HepG2 (cell line): ENCODE measurements at places on chromosomes 4 and X.

DNA sequence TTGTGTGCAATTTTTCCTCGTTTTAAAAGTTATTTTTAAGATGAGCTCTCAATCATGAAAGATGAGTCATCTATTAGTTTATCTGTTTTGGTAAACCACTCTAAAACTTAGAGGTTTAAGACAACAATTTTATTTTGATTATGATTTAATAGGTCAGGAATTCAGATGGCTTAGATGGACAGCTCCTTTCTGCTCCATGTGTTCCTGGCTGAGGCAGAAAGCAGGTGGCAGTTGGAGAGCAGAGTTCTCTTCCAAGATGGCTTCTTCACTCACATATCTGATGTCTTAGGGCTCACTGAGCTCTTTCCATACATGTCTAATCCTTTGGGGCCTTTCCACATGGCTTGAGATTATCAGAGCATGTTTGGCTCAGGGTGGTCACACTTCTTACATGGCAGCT, 48.3 kb upstream of the GRPR start:
- no peak for DNase-seq

GRCh38 chr4:186554539-186554913, 841 bp downstream of the MTNR1A start:
- DNase-seq: peak; percentile 14

DNA sequence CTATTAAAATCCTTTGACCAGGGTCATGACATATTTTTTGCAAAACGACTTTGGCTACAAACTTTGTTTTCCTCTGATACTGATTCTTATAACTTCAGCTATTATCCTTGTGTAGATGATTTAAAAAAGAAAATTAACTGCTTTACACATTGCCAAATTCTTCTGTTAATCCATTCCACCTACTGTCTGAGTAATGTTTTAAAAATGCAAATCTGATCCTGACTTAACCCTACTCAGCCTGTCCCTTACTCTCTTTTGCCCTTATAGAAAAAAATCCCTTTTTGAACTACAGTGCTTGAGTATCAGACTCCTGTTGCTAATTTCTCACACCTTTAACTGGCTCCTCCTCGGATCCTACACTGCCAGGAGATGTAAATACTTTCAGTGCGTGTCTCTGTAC, 723.1 kb downstream of the ADGRL3 start:
- no peak for DNase-seq

- DNase-seq: peak; percentile 23
These were observed 201.3 kb upstream of the GNPDA2 start for GRCh38 chr4:44927399-44928380.

- DNase-seq: no peak
These were observed 111.0 kb upstream of the WDR17 start for GRCh38 chr4:175954685-175955084.

GRCh38 chr4:26178854-26179253, 142.0 kb upstream of the RBPJ start:
- DNase-seq: no peak

DNA sequence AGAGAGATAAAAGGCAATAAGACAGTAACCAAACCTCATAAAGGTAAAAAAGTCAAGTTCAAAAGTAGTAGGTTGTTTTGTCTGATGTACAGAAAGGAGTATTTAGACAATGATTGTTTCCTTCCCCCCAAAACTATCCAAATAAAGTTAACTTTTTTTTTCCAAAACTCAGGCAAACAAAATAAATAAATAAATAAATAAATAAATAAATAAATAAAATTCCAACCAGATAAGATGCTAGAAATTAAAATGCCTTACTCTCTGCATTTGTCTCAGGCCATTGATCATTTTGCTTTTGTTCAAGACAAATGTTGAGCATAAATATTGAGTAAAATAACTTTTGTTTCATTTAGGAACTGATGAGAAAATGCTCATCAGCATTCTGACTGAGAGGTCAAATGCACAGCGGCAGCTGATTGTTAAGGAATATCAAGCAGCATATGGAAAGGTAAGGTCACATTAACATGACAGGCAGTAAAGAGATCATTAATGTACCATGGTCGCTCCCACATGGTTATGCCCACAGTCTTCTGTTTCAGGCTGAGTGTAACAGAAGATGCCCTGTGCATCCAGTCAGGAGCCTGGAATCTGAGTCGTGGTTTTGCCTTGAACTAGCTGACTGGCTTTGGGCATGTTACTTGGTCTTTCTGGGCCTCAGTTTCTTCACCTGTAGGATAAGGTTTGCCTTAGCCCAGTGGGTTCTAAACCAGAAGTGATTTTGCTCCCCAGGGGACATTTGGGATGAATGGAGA, 27.3 kb downstream of the ANXA3 start:
- no peak for DNase-seq

GRCh38 chrX:1242891-1243402, 25.7 kb upstream of the CSF2RA start:
- DNase-seq: no peak

- no peak for DNase-seq
These were observed 898.9 kb upstream of the EPHA5 start for GRCh38 chr4:66569228-66569627.

DNA sequence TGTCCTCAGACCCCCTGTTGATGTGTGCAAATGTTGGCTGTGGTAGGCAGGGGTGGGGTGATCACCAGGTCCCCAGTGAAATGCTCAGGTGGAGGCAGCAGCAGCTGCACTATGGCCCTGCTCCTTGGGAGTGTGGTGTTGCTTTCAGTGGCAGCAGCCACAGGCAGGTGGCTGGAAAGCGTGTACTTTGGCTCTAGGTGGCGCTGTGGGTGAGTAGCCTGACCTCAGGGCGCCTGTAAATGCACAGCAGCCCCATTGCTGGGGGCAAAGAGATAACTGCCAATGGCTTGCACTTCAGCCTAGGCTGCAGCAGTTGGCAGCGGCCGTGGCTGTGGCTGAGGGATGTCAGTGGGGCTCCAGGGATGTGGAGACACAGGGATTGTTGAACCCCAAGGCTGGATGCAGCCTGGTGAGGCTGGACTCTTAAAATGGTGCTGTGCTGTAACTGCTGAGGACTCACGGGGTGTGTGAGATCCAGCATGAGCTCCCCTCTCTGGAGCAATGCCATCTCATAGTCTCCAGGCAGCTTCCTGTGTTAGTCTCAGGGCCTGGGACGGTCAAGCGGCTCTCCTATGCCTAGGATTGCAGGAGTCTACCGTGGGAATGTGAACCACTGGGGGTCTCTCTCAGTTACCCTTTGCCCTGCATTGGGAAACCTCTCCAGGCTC, 421.7 kb upstream of the HTR2C start:
- peak; percentile 0 for DNase-seq

GRCh38 chr4:24794916-24795665, at the start of gene SOD3:
SOD3 (plus strand) TSS chr4:24795573; CDS start chr4:24799522, 3,949 bp downstream.
- DNase-seq: peak; percentile 18

DNA sequence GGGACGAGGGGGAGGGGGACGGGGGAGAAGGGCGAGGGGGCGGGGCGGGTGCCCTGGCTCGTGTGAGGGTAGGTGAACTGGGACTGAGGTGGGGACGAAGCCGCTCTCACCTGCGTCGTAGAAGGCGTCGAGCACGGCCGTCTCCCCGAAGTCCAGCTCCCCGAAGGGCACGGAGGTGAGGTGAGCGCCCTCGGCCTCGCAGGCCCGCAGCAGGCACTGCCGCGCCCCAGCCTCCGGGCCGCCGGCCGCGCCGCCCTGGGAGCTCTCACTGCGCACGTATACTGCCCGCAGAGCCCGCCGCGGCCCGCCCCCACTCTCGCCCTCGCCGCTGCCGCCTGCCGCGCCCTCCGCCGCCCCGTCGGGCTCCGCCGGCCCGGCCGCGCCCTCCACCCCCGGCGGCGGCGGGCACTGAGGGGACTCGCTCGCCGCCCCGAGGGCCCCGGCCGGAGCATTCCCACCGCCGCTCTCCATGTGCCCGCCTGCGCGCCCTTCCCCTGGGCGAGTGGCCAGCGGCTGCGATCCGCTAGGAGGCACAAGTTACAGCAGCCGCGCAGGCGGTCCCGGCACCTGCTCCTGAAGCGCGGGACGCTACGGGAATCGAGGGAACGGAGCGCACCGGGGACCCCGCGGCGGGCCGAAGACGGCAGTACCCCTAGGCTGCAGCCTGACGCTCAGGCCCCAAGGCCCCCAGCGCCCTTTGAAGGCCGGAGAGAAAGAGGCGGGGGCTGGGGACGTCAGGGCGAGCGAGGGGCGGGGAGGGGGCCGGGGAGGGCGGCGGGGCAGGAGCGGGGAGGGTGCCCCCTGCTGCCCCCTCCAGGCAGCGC, at the start of gene MAP3K15:
Gene MAP3K15 (minus strand): TSS at position 718 of the 824 bp plus-strand sequence. CDS start 247 bp downstream, at position 471.
- peak; percentile 13 for DNase-seq

DNA sequence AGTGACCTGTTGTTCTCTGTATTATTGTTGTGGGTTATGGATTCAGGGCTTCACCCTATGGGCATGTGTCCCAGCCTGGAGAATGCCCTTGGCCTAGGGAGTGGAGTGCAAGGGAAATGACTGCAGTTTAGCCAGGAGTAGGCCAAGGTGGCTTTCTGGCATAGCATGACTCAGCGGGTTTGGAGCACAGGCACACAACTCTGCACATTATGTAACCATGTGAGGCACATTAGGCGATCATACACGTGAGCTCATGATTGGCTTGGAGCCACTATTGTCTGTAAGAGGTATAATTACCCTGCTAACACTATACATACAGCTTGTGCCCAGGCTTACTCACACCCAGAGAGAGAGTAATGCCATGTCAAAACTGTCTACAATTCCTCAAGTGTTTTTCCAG, 35.1 kb upstream of the TACR3 start:
- peak; percentile 23 for DNase-seq

GRCh38 chrX:48589482-48590162, 7.7 kb upstream of the WDR13 start:
- DNase-seq: no peak
